ENCODE measurements at places on chromosomes 5 and 9.

DNA sequence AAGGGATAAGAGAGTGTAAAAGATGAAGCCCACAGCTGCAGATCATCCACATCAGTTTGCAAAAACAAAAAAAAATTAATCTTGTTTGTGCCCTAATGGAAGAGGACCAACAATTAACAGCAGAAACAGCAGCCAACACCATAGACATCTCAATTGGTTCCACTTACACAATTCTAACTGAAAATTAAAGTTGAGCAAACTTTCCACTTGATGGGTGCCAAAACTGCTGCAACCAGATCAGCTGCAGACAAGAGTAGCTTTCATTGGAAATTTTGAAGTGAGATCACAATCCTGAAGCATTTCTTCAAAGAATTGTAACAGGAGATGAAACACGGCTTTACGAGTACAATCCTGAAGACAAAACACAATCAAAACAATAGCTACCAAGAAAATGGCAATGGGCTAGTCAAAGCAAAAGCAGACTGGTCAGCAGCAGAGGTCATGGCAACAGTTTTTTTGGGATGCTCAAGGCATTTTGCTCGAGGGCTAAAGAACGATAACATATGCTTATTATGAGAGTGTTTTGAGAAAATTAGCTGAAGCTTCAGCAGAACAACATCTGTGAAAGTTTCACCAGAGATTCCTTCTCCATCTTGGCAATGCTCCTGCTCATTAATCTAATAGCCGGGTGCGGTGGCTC lies 4.1 kb upstream of the RBM27 start:
- no peak for DNase-seq

DNA sequence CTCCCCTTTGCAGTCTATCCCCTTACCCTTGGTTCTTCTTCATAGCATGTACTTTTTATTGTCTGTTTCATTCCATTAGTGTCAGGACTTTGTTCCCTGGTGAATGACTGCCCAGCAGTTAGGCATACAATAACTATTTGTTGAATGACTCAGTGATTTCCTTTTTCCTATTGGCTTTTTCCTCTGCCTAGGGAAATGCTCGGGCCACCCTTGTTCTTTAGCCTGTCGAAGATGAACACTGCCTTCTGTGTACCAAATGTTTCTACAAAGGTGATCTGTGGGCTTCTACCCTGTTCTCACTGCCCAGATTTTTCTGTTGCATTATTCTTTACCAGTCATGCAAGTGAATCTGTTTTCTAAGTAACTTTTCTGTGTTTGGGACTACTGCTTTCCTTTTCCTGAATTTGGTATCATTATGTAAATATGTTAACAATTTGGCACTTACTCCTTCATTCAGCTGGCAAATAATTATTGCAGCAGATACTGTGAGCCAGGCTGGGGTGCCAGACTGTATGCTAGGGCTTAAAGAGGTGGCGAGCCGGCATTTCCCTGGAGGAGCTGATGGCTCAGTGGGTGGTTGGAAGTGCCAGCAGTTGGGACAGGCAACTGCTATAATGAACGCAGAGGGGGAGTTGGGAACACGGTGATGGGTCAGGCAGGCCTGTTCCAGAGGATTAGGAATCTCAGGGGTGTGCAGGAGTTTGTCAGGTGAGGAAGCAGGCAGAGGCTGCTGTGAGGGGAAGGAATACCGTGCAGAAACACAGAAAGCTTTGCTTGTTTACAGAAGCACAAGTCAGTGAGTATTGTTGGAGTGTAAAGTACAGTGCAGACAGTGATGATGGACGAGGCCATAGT lies 30.6 kb downstream of the KDM4C start:
- peak; percentile 61 for DNase-seq

GRCh38 chr5:143215690-143216089 lies 187.8 kb downstream of the NR3C1 start:
- no peak for DNase-seq

DNA sequence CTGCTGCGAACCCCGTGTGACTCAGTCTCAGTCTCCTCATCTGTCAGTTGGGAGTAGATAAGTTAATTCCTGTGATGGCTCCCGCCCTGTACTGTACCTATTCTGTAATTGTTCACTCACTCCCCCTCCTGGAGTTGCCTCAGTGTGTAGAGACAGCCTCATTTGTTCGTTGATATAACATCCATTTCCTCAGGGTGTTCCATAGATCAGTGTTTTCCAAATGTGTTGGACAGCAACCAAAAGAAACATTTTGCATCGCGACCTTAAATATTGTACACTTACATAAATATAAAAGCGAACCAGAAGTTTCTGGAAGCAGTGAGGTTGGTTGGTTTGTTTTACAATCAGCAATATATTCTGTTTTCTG lies 698 bp downstream of the NFX1 start:
- no peak for DNase-seq

GRCh38 chr9:35397216-35397698 lies 92.7 kb upstream of the RUSC2 start:
- DNase-seq = no peak

DNA sequence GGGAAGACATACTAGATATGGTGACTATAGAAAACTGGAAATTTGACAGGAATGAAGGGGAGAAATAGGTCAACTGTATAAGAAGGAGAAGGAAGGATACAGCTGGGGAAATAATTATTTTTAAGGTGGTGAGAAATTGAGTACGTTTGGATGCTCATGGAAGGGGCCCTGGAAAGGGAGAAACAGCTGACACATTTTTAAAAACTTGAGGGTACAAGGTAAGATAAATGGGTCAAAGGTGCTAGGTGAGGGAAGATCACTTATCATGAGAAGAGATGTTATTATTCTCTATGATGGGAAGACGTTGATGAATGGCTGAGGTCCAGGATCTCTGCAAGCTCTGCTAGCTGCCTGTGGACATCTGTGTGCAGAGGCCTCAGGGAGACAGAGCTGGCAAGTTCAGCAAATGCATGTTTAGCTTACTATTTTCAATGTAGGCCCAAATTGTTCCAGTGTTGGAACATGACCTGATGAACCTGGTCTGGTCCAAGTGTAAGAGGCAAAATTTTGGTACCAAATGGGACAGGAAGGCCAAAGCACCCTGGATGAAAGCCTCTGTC lies 181.7 kb downstream of the MTRR start:
- no peak for DNase-seq

GRCh38 chr9:35162605-35163315 lies 951 bp downstream of the UNC13B start:
- no peak for DNase-seq

DNA sequence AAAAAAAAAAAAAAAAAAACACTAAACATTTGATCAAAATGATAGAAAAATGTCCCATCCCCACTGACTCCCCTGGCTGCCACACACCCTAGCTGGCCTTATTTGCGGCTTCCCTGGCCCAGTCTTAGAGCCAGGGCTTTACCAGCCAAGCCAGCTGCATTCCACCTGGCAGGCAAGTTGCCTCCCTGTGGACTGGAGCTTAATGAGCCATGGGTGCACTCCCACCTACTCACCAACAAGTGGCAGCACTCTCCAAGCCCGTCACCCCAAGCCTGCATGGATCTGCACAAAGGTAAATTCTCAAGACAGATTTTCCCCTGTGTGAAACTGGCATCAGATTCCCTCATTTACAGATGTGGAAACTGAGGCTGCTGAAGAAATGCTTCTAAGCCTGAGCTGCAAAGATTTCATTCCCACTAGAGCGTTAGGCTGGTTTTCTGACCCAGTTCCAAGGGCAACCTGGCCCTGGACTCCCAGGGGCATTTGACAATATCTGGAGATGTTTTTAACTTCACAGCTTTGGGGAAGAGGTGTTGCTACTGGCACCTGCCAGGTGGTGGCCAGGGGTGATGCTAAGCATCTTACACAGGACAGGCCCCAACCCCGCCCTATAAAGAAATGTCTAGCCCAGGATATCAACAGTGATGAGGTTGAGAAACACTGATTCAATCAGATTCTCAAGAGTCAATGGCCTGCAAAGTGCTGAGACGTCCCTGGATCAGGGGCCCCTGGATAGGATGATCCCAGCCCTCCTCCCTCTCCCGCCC lies 21.9 kb upstream of the VDAC1 start:
- peak; percentile 47 for DNase-seq

GRCh38 chr9:26955222-26955903 lies 849 bp upstream of the IFT74 start:
- DNase-seq = no peak

DNA sequence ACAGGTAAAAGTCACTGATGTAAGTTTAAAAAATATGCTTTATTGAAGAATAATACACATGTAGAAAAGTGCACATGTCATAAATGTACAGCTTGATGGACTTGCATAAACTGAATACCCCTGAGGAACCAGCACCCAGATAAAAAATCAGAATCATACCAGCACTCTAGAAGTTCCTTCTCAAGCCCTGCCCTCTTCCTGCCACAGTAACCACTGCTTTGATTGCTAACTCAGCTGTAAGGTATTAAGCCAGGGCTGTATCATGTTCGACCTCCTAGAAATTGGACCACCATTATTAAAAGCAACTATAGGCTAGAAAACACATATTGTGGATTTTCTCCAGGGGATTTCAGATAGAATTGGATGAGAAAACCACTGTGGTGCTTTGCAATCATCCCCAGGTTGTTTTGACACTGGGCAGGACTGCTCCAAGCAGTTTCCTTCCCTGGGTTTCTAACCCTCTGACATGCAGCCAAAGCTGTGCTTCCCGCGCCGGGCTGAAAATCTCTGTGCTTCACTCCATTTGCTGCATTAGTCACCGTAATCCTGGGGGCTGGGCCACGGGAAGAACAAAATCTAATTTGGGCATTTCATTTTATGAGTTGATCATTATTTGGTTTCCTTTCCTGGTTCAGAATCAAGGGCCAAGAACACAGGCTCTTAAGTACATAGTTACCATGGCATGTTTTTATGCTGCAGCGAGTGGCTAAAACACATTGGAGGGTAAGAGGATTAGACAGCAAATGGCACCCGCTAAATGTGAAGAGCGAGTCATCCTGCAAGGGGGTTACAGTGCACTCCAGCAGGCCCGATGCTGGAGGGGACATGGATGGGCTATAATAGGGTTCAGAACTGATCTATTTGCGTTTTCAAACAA lies 139.4 kb upstream of the IL12B start:
- DNase-seq = no peak

GRCh38 chr5:73823508-73823925 lies 197.5 kb downstream of the ARHGEF28 start:
- peak; percentile 75 for DNase-seq

DNA sequence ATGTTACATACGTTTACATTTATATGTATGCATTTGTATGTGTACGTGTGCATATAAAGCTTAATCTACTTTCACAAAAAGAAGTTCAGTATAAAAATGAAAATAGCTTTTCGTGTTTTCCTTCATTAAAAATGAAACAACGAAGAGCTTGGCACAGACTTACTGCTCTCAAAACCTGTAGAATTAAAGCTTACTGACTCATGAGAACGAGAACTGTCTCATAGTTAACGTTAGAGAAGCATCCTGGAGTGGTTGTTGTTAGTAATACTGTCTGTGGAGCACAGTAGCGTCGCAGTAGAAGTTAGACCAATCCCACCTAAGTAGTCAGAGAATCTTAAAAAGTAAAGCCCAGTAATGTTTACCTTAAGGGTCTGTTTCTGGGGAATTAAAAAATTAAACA lies 1.3 kb downstream of the MAT2B start:
- peak; percentile 23 for DNase-seq

GRCh38 chr5:95350631-95351030 lies 40.5 kb upstream of the FAM81B start:
- DNase-seq = no peak

DNA sequence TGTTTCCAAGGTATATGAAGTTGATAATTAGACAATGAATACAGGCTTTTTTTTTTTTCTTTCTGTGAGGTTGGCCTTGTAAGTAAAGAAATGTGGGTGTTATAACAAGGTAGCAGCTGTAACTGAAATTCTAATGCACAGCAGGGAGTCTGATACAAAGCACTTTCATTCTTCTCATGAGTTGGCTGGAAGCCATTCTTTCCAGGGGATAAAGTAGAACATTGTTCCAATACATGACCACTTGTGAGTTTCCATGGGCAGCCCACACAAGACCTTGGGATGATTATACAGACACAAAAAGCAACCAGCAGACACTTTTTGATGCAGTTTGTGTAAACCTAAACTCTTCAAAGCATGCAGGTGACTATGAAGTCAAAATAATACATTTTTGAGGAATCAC lies 1785.9 kb upstream of the WWC1 start:
- no peak for DNase-seq

DNA sequence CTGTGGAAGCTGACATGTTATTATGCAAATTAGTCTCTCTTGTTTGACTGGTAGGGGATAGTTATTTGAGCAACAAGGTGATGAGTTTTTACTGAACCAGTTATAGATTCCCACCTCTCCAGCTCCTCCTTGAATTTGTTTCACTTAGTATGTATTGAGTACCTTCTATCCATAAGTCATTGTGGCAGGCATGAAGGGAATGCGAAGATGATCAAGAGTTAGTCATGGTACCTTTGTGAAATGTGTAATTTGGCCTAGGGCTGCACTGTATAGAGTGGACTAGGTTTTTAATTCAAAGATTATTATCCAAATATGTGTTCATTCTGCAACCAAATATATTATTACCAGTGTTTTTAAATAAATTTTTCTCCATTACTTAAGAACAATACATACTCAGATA lies 110.1 kb downstream of the HACD4 start:
- no peak for DNase-seq

- peak; percentile 71 for DNase-seq
These were observed 14.7 kb downstream of the MGAT1 start for GRCh38 chr5:180787711-180788431.

- no peak for DNase-seq
These were observed 118.9 kb downstream of the ACER2 start for GRCh38 chr9:19527663-19528062.

DNA sequence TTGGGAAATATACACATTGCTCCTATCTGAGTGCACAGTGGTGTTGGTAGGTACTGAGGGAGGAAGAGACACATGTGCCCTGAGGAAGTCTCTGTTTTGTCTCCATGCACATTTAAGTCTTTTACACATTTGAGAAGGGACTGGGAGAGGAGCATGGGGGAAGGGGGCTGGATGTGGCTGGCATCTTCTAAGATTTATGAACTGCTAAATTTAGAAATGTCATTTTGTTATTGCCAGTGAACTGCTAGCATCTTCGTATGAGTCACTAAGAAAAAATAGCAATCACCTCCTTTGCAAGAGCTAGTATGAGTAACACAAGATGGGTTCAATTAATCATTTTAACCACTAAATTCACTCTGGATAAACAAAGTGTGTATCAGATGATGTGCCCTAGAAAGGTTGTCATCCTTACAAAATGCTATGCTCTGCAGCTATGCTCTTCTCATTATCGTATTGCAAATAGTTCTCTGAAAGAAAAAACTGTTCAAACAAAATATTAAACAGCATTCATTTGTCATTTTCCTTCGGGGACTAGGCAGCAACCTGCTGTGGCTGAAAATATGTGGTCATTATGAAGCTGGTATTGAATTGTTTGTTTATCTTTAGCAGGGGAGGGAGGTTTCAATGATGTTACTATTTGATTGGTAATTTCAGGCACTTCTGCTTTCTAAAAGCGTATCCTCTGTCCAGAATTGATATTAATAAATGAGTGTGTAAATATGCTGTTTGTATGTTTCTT lies 236.5 kb downstream of the DMRTA1 start:
- DNase-seq = peak; percentile 79

GRCh38 chr9:116323012-116323411 lies 169.4 kb downstream of the PAPPA start:
- no peak for DNase-seq
